Activated CD8-positive, alpha-beta T cell treated with anti-CD3 and anti-CD28 coated beads for 36 hours (primary cell): ENCODE measurements at places on chromosomes 12 and 14.

DNA sequence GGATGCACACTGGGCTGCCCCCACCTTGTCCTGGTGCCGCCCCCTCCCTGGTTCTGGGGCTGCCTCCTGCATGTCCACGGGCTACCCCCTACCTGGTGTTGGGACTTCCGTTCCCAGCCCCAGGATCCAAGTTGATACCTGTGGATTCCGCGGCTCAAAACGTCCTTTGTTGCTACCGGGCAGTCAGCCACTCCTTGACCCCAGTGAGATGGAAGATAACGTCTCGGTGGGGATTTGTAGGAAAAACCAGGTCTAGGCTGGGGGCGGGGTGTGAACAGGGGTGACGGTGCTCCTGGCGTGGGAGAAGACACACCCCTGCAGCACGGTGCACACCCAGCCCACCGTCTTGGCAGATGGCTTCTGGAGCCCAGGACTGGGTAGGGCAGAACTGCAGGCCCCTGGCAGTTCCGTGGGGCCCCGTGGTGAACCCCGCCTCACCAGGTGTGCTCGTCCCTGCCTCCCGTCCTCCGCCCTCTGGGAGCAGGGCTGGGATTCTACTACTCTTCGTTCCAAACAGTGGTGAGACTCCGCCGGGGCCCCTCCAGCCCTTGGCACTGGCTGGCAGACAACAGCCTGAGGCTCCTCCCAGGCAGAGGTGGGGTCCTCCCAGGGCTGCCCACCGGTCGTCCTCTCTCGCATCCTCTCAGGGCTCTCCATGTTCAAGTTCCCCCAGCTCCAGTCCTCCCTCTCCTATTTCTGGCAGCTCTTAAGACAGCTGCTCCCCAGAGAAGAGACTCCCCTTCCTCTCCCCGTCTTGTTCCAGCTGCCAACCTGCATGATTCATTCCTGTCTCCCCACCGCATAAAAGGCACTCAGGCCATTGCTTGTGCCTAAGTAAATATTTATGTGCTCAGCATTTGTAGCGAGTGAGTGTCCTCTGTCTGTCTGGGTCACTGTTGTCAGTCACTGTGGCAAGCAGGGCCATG lies 75.5 kb downstream of the FBXL14 start:
- DNase-seq: no peak

DNA sequence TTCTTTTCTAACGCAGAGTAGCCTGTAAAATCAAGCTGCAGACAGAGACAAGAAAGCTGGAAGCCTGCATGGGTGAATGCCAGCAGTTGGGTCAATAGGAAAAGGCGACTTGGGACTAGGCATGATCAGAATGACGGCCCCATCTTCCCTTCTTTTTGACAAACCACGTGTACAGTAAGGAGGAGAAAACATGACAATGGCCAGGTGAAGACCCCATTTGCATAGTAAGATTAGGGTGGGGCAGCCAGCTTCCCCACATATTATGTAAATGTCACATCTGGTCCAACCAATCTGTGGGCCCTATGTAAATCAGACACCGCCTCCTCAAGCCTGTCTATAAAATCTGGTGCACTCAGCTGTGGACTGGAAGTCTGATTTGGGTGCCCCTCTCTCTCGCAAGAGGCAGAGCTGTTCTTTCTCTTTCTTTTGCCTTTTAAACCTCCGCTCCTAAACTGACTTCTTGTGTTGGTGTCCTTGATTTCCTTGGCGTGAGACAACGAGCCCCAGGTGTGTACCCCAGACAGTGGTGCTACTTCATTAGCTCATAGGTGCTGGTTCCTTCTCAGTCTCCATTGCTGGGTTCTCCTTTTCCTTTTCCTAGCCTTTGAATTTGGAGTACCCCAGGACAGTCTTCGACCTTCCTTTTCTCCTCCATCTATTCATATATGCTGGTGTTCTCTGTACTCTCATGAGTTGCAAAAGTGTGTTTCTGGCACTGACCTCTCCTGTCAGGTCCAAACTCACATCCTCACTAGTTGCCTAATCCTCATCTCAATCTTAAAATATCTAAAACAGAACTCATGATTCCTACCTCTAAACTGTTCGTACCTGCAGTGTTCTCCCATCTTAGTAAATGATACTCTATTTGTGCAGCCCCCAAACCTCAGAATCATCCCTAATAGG lies 9.4 kb upstream of the DHRS7 start:
- DNase-seq: no peak

GRCh38 chr12:49089821-49090773 lies 4.5 kb downstream of the DHH start:
- peak; percentile 50 for DNase-seq

- DNase-seq: no peak
Measured at GRCh38 chr12:52147367-52147963, 44.3 kb downstream of the KRT80 start.

GRCh38 chr14:91144425-91145145 lies 30.7 kb downstream of the DGLUCY start:
- DNase-seq: no peak

- DNase-seq: no peak
Measured at GRCh38 chr12:53518381-53518780, 11.1 kb upstream of the NPFF start.

DNA sequence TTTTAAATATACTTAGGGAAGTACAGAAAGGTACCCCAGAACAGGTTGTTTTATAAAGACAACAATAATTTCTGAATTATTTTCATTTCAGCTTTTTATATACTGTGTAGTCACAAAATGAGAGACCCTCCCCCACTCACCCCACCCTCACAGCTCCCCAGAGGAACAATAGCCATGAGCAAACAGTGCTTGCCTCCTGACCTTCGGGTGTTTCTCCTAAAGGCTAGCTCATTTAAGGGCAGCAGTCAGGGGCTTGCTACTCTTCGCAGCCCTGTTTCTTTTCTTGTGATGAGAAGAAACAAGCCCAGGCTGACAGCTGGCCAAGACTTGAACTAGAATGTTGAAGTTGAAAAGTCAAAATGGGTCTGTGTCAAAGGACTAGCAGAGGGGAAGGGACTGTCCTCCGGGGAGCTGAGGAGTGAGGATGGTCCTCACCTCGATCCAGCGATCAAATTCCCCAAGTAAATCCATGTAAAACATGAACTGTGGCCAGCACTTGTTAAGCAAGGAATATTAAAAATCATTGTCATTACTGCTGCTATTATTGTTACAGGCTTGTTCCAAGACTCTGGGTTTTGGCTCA lies 133.8 kb upstream of the ARHGAP5 start:
- DNase-seq: no peak

DNA sequence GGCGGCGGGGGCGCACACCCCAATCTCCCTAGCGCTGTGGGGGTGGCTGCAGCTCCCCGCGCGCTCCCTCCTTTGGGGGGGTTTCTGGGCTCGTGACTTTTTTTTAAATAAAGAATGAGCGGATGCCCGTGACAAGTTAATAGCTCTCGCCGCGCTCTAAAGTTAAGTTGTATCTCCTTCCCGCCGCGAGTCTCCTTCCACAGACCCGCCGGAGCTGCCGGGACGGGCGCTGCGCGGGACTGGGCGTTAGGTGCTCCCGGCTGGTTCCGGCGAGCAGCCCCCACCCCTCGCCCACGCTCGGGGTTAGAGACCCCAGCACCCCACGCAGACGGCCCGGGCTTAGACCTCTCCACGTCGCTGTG lies 82.6 kb upstream of the HMGA2 start:
- DNase-seq: peak; percentile 12

DNA sequence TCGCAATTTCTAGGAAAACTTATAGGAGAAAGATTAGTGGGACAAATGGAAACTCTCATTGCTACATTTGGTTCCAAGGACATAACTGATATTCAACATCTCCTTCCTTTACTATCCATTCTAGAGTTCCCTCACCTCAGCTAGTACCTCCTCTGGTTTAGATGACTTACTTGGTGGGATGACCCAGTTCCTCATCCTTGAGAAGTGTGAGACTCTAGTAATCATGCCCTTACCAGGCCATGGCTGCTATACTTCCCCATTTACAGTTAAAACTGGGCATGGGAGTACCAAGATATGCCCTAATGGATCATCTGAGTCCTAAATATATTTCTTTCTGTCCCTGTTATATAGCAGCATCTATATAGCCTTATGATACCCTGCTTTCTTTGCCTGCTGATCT lies 58.1 kb downstream of the IFT81 start:
- DNase-seq: no peak

DNA sequence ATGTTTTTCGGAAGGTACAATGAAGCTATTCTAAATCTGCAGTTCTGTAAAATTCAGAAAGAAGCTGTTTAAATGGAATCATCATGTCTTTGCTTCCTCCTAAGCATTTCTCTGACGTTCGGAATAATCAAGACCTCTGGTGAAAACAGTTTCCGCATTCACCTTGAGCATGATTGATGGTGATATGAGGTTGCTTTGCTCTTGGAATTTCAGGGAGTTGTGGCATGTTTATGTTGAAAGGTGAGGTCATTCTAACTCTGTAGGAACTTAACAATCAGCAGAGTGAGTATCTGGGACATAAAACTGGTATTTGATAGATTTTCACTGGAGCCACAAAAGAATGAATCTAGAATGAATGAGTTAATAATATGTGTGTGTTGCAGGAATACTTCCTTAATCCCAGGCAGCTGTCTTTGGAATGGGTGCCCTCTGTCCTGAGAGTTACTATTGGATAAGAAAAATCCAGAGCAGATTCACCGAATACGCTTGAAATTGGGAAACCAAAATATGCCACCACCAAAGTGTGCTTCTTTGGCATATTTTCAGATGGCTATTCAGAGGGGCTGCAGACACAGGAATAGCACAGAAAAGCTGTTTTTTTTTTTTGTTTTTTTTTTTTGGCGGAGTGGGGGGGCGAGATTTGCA lies 599.1 kb downstream of the CCER1 start:
- no peak for DNase-seq

- DNase-seq: peak; percentile 20
Measured at GRCh38 chr12:54956818-54957641, 27.5 kb downstream of the TESPA1 start.

DNA sequence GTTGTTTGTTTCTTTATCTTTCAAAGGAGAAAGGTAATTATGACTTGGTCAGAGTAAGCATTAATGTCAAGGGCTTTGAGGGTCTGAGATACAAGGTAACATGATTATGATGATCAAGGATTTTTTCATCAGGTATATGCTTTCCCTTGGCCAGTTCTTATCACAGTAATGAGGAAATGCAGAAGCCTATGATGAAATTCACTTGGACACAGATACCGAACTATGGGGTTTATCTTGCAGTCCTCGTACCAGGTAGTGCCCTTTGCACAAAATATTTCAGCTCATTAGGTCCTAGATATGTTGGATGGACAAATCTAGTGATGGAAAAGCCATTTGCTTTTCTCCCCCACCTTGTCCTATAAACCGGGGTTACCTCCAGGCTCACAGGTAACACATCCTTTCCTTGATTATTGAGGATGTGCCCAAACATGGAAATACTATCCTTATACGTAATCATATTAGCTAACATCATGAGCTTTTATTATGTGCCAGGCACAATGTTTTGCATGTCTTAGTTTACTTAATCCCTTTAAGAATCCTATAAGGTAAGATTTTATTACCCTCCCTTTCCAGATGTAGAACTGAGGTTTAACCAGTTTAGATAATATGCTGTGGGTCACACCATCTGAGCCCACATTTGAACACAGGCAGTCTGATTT lies 7.0 kb upstream of the RASSF3 start:
- no peak for DNase-seq

GRCh38 chr14:31692376-31692781 lies 131.2 kb downstream of the NUBPL start:
- no peak for DNase-seq

- DNase-seq: peak; percentile 23
Measured at GRCh38 chr12:6868211-6869048, 1.1 kb downstream of the TPI1 start.

- DNase-seq: no peak
Measured at GRCh38 chr12:102638777-102639176, 158.4 kb upstream of the IGF1 start.

DNA sequence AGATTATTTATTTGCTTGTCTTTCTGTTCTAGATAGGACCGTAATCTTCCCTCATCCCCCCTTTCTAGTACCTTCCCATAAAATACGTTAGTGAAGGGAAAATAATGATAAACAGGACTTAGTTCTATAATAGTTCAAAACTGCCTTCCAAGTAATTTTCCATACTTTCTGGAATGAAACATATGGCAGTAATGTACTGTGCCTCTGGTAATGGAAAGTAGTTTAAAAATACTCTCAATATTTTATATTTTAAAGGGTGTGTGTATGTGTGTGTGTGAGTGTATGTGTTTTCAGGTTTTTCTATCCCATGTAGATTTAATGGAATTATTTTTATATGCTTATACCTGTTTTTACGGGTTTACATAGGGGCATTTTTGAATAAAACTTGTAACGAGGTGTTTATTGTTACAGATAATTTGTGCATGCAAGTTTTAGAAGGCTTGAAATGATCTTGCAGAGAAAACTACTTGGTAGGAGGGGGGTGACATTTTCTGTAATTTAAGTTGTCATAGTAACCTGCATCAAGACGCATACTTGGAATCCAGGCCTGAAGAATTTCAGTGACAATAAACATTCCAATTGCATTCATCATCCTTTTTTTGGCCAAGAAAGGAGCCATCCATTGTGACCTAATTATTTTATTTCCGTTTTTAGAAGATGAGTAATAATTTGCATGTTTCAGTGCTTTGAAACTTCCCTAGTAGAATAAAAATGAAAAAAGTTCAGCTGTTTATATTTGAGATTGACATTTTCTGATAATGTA lies 38.9 kb downstream of the RASSF8 start:
- DNase-seq: no peak

DNA sequence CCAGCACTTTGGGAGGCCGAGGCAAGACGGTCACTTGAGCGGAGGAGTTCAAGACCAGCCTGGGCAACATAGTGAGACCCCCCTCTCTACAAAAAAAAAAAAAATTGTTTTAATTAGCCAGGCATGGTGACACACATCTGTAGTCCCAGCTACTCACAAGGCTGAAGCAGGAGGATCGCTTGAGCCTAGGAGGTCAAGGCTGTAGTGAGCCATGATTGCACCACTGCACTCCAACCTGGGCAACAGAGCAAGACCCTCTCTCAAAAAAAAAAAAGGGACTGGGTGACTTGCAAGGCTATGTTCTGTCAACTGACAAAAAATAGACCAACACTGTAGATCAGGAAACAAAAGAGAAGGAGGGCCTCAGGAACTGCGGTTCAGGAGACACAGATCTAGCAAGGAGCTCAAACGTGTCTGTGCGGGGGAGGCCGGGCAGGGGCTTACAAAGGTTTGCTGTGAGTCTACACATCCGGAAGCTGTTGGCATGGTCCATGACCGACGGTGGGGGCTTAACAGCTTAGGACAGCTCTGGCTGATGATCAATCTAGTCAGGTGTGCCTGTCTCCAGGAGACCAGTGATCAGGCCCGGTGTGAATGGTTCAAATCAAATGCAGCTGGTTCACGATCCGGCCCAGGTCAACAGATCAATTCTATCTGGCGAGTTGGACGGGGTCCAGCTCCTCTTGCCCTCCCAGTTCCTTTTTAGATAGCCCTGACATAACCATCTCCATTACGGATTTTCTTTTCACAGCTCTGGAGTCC lies 31.7 kb upstream of the INF2 start:
- peak; percentile 75 for DNase-seq

GRCh38 chr12:64665514-64665913 lies 55.2 kb downstream of the RASSF3 start:
- DNase-seq: peak; percentile 64

DNA sequence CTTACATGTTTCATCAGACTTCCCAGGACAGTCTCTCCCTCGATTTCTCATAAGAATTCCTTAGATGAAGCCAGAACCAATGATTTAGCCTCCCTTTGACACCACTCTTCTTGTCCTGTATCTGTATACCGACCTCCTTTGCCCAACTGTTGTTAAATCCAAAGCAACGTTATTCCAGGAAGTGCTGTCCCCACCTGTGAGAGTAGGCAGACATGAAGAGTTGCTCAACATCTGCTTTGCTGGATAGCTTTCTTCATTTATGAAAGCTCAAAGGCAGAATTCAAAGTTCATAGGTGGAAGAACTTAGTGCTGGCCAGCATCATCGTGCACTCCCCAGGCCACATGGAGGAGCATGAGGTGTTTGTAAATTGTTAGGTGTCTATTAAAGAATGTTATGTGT lies 55.6 kb downstream of the GTF2A1 start:
- no peak for DNase-seq
